ENCODE measurements at places on chromosomes 4 and X.

DNA sequence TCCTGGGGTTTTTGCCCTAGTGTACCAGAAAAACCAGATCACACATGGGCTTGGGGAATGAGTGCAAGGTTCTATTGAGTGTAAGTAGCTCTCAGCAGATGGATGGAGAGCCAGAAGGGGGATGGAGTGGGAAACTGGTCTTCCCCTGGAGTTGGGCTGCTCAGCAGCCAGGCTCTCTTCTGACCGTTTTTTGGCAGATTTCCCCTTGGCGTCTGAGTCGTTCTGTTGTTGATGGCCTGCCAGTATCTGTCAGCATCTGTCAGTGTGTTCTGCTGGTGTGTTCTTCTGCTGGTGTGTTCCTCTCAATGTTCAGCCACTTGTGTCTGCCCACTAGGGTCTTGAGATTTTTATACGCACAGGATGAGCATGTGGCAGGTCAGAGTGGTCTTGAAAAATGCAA lies 633.9 kb upstream of the CPEB2 start:
- DNase-seq = no peak

- DNase-seq = no peak
Measured at GRCh38 chrX:133364865-133365264, 50.4 kb downstream of the GPC4 start.

DNA sequence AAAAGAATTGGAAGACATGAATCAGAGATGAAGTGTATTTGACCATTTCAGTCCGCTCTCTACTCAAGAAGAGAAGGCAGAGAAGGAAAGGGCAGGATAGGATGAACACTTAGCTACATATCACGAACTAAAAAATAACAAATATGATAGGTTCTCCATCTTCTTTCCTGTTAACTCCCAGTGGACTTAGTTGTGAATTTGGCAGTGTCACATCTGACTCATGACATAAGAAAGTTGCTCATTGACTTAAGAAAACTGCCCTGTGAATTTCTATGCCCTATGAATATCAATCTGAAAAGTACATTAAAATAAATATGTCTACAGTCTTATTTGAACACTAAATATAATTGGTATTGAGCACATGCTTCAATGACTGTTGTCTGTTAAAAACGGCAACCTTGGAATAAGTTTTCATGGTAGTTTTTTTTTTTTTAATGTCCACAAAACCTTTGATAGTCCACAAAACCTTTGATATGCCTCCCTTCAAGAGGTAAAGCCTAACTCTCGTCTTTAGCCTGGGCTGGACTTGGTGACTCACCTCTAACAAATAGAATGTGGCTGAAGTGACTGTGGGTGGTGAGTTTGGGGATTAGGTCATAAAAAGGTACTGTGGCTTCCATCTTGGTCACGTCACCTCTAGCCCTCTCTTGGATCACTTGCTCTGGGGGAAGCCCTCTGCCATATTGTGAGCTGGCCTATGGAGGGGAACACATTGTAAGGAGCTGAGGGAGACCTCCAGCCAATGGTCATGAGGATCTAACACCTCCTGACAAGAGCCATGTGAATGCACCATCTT lies 184.7 kb upstream of the S100G start:
- no peak for DNase-seq

GRCh38 chr4:138633580-138633904 lies 382.0 kb upstream of the NOCT start:
- no peak for DNase-seq

DNA sequence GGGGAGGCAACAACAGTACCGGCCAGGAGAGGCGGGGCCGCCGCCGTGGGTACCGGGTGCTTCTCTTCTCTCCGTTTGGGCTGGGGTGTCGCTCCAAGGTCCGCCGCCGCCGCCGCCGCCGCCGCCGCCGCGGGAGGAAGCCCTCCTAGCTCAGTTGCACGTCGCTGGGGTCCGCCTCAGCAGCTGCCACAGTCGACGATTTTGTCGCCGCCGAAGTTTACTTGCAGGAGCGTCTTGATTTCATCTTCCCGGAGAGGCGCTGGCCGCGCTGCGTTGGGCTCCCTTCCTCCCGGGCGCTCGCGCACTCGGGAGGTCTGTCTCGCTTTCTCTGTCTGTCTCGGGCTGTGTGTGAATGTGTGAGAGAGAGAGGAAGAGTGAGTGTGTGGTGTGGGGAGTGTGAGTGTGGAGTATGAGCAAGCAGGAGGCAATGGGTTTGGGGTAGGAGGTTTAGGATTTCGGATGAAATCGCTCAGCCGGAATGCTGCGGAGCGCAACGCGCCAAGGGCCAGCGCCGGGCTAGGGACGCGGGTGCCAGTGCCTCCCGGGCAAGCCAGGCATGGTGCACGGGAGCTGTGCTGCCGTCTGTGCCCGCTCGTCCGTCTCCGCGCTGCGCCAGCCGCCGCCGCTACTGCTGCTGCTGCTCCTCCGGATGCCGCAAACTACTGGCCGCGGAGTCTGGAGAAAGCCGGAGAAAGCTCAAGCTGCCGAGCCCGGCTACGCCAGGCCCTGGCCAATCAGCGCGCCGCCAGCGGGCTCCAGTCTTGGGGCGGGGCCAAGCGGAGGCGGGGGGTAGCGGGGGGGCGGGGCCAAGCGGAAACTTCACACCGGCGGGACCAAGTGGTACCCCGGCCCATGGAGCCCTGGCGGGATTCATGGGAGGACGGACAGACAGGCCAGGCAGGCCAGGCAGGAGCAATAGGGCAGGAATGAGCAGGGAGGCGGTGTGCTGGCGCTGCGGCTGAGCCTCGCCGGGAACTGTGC lies at the start of gene PCDH19:
TSS of gene PCDH19 (minus strand) at position 664 of the 981 bp plus-strand sequence. CDS start 1,676 bp downstream, outside the sequence.
- no peak for DNase-seq

GRCh38 chrX:130443875-130444274 lies 42.1 kb downstream of the RBMX2 start:
- no peak for DNase-seq

- DNase-seq = no peak
Measured at GRCh38 chr4:25466966-25467697, 90.1 kb downstream of the ANAPC4 start.

GRCh38 chrX:68652326-68653170 lies 5.1 kb downstream of the STARD8 start:
- DNase-seq = no peak

GRCh38 chrX:997631-998137 lies 214.8 kb downstream of the CRLF2 start:
- DNase-seq = no peak

DNA sequence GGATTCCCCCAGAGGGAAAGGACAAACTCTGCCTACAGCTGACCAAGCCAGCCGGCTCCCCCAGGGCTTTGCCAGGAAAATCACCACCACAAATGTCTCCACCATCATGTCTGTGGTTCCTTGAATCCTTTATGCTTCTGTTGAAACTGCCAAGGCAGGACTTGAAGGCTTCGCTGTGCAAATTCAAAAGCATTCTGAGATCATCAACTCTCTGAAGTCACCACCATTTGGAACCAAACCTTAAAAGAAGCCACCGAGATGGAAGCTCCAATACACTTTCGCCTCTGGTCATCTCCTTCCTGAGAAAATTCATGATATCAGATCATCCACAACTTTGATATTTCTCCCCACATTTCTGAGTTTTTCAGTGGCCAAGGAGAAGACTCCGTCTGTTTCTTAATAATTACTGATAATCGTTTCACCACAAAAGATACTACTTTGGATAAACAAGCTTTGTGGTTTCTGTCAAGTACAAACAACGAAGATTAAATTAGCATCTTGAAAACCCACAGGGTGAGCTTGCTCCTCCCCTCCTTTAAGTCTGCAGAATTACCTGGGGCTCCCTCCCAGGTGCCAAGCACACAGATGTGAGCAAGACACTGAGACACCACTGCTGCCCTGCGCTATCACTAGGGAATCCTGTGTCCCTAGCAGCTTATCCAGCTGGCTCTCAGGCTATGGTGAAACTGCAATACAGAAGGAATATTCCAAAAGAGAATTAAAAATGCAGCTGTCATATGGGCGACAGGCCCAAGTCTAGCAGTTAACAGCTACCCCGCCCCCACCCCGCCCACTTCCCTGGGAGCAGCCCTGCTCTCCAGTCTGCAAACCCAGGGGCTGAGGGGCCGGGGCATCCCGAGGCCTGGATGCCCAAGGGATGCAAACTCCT lies 125.0 kb upstream of the TBL1X start:
- no peak for DNase-seq

GRCh38 chrX:150162141-150162540 lies 201.0 kb upstream of the MAMLD1 start:
- DNase-seq = no peak

GRCh38 chr4:145884775-145885174 lies 53.8 kb downstream of the ZNF827 start:
- no peak for DNase-seq

DNA sequence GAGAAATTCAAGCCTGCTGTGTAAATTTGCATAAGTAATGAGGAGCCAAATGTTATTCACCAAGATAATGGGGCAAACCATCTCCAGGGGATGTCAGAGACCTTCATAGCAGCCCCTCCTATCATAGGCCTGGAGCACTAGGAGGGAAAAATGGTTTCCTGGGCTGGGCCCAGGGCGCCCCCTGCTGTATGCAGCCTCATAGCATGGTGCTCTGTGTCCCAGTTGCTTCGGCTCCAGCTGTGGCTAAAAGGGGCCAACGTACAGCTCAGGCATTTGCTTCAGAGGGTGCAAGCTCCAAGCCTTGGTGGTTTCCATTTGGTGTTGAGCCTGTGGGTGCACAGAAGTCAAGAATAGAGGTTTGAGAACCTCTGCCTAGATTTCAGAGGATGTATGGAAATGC lies 859.3 kb downstream of the RPA4 start:
- DNase-seq = no peak

- no peak for DNase-seq
Measured at GRCh38 chr4:71559957-71560571, 221.2 kb downstream of the SLC4A4 start.

- no peak for DNase-seq
Measured at GRCh38 chr4:188002323-188002722, 6.8 kb downstream of the ZFP42 start.

GRCh38 chrX:130916636-130917422 lies 13.8 kb upstream of the ENOX2 start:
- DNase-seq = peak; percentile 0

GRCh38 chr4:40264497-40264896 lies 67.7 kb downstream of the RHOH start:
- DNase-seq = no peak

- DNase-seq = no peak
Measured at GRCh38 chrX:10457092-10457491, 163.3 kb downstream of the MID1 start.

DNA sequence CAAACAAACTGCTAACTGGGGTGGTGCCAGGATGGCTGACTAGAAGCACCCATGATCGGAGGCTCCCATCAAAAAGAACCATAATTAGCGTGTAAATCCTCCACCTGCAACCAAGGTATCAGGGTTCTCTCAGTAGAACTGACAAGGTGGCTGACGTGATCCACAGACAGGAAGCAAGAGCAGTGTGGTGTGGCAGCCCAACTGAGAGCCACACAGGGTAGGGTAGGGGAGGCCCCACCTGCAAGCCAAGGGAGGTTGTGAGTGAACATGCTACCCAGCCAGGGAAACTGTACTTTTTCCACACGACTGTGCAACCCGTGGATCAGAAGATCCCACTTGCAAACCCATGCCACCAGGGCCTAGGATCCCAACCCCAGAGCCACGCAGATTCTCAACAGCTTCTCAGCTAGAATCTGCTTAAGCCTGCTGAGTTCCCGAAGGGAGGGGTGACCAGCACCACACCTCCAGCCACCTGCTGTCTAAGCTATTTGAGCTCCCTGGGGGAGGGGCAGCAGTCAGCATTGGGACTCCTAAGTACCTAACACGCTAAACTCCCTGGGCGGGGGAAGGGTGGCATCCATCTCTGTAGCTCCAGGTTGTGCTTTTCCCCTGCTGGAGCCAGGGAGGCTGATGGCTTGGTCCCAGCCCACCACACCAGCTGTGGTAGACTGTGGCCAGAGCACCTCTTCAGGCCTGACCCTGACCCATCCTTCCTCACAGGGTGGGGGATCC lies 425.1 kb downstream of the GPM6A start:
- no peak for DNase-seq

- no peak for DNase-seq
Measured at GRCh38 chrX:44401151-44401550, 57.7 kb upstream of the EFHC2 start.

DNA sequence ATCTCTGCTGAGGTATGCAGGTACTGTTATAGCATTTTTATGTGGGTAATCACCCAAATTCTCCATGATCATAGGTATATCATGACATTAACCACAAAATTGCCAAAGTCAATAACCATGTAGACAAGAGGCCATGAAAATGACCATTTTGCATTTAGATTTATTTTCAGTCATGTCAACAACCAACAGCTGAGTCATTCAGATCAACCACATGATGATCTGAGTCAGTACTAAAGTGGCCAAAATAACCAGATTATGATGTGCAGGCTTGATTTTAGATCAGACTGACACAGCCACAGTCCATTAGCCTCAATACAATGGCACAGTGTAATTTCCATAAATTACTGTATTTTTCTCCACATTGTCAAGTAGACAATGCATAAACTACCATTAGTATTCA lies 240.5 kb downstream of the GRIA3 start:
- no peak for DNase-seq

DNA sequence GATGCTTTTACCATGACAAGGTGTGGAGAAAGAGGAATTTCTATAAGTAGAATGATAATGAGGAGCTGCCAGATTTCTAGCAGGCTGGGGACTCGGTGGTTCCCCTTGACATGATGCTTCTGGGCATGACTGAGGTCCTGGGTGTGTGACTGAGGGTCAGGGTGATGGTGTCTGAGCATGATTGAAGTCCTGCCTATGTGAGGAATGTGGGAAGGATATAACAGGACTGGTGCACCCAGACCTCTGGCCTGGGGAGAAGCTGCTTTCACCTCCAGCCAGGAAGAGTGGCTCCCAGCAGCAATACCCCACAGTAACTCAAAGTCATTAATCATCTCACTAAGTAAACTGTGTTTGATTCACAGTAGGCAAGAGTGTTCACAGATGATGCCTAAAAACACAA lies 17.4 kb downstream of the SORBS2 start:
- DNase-seq = no peak

DNA sequence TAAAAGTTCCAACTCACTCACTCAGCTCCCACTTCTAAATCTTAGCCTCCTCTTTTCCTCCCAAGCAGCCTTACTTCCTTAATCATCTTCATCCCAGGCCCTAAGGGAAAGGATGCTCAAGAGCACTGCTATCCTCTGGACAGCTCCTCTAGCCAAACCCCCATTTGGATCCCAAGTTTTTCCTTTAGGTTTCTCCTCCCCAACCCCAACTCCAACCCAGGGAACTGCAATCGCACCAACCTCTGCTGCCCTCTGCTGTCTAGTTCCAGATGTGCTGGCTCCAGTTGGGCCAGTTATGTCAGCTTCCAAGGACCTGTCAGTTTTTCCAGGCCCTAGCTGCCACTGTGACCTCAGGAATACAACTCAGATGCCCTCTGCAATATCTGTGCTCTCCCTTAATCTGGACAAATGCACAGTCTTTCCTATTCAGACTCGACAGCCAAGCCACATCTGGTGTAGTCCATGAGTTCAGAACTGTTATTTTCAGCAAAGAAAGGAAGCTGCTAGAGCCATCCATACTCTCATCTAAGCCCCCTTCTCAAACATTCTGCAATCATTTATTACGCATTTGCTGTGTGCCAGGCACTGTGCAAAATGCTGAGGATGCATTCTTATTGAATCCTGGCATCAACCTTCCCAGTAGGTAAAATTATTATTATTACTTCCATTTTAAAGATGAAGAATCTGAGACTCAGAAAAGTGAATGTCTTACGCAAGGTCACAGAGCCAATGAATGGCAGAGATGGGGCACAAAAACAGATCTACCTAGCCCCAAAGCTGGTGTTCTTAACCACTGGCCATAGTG lies 12.3 kb upstream of the XPNPEP2 start:
- DNase-seq = no peak

- DNase-seq = no peak
Measured at GRCh38 chr4:2638730-2639129, 102.3 kb downstream of the FAM193A start.

Measured in DMS79 (cell line).